ENCODE measurements at places on chromosomes 7 and 10.

DNA sequence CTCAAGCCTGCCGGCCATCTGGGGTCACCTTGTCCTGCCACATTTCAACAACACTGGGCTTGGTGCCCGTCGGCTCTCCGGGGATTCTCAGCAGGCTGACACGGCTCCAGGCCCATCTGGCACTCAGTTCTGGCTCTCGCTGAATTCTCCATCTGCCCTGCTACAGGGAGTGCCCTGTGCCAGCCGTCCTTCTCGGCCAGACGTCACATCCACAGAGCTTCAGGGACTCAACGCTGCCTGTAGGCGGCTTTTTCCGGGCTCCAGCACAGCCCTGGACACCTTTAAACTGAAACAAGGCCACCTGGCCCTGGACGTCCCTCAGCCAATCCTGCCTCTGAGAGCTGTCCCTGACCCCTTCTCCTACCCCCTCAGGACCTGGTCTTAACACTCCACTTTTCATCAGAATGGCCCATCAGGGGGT lies 43.0 kb downstream of the TMEM130 start:
- no peak for DNase-seq

DNA sequence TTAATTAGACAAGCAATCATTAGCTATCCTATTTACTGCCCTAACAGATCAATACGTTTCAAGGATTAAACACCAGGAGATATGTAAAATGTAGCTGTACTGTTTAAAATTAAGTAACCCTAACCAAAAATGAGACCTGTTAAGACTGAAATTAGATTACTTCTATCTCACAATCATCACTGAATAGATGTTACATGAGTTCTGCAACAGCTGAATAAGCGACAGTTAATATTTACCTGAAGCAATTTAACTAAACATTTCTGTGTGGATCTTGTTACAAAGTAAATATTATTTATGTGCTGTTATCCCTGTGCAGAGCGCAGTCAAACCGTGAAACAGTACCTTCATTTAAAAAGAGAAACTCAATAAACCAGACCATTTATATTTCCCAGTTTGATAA lies 122.5 kb downstream of the RELN start:
- no peak for DNase-seq

GRCh38 chr10:94607111-94607510 lies 61.5 kb downstream of the HELLS start:
- DNase-seq: no peak

DNA sequence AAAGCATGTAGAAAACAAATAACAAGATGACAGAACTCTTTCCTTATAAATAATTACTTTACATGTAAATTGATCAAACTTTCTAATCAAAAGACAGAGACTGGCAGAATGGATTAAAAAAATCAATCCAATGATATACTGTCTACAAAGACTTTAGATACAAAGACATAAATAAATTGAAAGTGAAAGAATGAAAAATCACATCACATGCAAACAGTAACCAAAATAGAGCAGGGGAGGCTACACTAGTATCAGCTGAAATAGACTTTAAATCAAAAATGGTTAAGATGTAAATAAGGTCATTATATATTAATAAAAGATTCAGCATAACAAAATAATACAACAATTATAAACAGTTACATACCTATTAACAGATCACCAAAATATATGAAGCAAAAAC lies 97.3 kb downstream of the SNX13 start:
- no peak for DNase-seq

- no peak for DNase-seq
These were observed 117.9 kb downstream of the MTPAP start for GRCh38 chr10:30231071-30231652.

DNA sequence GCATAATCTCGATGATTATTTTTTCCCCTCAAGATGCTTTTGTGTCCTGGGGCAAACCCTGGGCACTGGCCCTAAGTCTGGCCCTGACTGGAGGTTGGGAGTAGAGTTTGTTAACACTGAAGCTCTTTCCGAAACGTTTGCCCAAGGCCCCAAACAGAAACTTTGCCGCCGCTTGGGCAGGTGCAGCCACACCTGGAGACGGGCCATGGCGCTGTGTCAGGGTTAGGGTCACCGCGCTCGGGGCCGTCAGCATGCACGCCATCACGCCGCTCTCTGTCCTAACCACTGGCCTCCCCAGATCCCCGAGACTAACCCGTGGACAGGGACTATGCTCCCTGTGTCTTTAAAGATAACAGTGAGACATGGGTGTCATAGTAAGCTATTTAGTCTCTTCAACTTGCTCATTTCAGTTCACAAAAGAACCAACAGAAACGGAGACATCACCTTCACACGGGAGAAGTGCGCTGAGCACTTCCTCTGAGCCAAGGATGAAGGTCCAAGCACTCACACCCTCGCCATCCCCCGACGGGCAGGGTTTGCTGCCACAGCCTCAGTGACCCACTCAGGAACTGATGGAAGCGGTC lies 85.3 kb upstream of the DIP2C start:
- no peak for DNase-seq

GRCh38 chr7:904847-905246 lies 28.5 kb downstream of the GET4 start:
- no peak for DNase-seq
